H7 (cell line): ENCODE measurements at places on chromosomes 5 and 9.

- DNase-seq, result peak; percentile 61
These were observed 63.3 kb downstream of the FREM1 start for GRCh38 chr9:14846871-14847311.

- DNase-seq, result no peak
These were observed 37.8 kb downstream of the ASTN2 start for GRCh38 chr9:117377046-117377445.

GRCh38 chr9:22742401-22742800 lies 295.8 kb downstream of the DMRTA1 start:
- DNase-seq, result no peak

DNA sequence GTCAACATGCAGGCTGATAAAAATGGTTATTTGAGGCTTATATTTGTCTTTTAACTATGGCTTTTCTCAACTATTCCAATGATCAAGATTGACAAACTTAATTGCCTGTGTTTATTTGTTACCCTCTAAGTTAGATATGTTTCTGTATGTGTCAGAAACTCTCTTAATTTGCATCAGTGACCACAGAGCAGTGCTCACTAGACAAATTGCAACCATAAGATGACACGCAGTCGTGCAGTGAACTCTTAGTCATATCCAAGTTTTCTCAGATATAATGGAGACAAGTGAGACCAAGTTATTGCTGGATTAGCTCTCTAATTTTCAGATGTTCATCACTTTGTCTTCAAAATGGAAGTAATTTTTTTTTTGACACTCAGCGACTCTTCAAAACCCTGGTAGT lies 342.2 kb upstream of the RFX3 start:
- no peak for DNase-seq

DNA sequence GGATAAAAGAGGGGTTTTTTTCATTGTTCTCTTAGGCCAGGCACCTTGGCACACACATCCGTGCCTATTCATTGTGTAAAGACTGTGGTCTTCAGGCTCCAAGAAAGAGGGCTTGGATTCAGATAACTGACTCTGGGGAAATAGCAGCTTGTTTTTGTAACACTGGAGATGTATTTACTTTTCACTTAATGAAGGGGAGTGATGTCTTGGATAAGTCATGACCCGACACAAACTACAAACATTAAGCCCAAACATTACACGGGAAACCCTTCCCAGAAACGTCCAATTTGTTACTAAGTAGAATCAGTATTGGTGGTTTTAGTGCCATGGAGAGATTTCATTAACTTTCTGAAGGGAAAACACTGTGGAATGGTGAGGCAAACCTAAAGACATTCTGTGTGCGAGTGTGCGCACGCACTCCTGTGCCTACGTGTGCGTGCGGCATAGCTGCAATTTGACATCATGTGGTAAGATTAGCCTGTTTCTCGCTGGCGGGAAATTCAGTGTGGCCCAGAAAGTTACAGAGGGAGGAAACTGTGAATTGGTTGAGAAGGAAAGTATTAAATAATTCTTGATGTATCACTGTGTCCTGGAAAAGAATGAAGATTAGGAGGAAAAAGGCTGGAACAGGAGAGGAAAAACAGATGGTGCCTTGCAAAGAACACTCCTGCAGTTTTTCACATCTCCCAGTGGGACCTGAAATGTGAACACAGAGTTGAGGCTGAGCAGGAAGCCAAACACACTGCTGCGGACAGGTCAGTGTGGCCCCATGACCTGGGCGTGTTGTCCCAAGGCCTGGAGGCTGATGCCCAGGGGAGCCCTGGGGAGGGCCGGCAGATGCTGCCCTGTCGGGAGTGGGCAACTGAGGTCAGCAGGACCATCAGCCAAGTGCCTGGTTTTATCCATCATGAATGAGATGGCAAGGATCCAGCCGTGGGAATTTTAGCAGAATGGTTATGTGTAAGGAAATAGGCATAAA lies 108.5 kb downstream of the GAS1 start:
- DNase-seq, result no peak

DNA sequence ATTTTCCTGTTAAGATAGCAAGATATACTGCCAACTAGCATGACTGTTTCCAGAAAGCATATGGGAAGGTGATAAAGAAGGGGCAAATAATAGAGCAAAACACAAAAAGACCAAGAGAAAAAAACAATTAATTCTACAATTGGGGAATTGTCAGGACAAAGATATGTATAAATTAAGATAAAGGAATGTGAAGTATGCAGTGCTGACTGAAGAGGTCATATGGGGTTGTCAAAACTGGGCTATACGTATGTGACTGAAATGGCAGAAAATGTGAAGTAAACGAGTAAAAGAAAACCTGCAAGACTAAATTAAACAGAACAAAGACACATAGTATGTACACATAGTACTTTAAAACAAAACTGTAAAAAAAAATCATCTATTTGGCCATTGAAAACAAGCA lies 222.3 kb downstream of the ARL15 start:
- DNase-seq, result no peak

DNA sequence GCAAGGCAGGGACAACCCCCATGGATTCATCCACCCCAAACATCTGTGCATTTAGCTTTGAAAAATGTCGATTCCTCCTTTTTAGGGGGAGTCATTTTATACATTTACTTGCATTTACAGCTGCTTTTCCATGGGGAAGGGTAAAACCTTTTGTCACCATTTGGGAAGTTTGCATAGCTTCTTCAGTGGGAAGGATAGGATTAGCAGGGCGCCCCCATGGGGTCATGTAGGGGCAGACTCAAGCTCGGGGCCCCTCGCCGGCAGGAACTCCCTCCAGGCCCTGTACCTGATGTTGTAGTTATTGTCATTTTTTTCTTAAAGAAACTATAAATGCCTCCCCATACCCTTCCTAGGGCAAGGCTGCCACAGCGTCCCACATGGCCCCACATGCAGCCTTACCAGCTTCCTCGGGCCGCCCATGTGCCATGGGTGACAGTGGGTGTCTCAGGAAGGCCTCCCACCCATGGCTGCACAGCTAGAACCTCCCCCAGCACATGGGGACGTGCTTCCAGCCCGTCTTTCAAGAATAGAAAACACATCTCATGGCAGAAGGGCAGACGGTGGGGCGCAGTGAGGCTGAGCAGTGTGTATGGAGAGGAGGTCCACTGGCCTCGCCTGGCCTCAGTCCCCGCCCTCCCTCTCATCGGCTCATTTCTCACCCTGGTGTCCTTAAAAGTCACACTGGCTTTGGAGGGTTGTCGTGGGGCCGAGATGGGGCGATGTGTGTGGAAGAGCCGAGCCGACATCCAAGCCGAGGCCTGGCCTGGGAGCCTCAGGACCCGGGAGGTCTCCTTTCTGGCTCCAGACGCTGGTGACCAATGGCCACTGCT lies 76.1 kb upstream of the OTULINL start:
- peak; percentile 89 for DNase-seq

DNA sequence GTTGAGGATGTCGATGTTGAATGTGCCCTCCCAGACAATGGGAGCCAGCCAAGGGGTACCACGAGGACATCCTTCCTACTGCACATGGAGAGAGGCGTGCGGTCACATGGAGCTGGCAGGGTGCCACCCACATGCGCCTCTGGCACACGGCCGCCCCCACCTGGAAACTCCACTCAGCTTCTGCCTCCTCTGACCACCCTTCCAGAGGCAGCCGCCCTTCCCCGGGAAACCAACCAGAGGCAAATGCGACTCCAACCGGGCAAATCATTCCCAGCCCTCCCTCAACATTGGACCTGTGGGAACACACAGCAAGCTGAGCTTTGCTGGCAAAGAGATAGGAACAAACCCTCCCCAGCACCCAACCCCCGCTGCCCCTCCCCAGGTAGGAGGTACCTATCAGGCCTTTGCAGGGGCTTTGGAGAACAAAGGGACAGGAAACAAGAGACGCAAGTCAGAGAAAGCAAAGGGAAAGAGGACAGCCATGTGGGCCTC lies 17.5 kb downstream of the ABO start:
- DNase-seq, result peak; percentile 60

GRCh38 chr5:150489360-150490295 lies 18.3 kb upstream of the NDST1 start:
- peak; percentile 56 for DNase-seq

- no peak for DNase-seq
These were observed 151.0 kb downstream of the ENTREP1 start for GRCh38 chr9:69476016-69476415.

DNA sequence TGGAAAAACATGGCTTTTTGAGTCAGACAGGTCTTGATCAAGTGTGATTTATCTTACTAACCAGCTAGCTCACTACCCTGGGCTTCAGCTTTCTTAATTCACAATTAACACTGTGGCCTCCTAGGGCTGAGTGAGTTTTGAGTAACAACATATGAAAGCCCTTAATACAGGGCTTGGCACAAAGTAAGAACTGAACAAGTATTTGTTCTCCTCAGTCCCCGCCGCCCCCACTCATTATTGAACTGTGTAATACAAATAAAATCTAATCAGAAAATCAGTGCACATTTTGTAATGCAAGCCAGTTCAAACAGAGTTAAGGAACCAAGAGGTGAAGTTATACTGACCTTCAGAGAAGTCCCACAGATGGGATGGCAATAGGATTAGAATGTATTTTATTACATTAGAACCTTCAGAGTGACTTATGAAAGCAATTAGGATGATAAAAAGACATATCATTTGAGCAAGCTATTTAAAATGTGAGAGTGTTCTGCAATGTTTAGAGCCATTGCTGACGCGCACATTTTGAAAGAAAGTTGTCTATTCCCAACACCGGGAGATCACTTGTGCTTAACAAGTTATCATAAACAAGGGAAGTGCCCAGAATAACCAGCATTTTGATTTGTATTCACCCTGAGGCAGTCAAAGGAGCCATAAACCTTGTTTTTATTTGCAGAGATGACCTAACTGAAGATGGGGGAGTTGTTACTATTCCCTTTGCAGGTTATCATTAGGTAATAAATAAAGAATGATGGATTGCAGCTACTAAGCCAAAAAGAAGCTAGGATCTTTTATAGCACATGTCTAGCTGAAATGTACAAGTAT lies 19.4 kb downstream of the ADAMTS16 start:
- no peak for DNase-seq

GRCh38 chr9:136889858-136890257 lies 3.5 kb downstream of the TRAF2 start:
- DNase-seq, result no peak

DNA sequence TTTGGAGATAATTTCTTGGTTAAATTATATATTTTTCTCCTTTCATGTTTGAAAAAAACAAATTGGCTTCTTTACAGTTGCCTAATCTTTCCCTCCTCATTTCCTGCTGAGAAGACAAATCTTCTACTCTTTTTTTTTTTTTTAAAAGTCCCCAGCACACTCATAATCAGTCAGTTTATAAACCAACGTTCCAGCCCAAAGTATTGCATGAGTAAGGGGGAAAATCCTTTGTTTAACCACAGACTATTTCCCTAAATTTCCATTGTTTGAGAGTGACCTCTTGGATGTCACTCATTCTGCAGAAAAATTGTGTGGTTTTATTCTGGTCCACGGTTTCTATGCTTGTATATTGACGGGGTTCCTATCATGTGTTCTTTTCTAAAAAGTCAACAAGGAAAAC lies 55.1 kb upstream of the TLR4 start:
- no peak for DNase-seq

GRCh38 chr5:173688703-173689102 lies 72.3 kb upstream of the BOD1 start:
- no peak for DNase-seq

- no peak for DNase-seq
These were observed 166.1 kb downstream of the GNAQ start for GRCh38 chr9:77865385-77866047.

DNA sequence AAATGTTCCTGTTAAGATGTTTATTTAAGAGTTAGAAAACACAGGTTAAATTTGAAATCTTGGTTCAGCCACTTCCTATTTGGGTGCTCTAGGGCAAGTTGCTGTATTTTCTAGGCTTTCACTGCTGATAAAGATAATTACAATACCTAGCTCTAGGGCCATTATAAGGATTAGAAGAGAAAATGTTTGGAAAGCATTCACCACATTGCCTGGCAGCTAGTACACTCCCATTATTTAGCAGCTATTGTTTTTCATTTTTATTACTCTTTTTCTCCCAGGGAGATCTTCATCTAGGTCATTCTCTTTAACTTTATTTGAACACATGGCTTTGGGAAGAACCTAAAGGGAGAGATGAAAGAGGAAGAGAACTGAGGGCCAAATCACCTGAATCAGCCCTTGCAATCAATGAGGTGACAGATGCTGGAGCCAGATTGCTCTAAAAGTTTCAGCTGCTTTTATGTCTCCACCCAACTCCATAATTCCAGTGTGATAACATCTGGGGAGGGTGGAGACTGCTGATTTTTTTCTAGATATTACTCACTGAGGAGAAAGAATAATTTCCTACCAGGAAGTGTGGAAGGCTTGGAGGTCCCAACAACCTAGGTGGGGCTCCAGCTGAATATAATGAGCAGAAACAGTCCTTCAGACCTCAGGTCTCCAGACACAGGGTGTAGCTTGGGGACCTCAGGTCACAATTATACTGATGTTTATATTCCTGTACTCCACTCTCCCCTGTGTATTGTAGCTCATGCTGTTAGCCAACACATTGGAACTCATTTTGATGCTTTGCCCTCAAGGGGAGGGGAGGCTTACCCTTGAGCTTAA lies 640.0 kb downstream of the RAB3C start:
- DNase-seq, result no peak

GRCh38 chr9:93576258-93577077 lies at the start of gene PHF2:
TSS of gene PHF2 (plus strand) at chr9:93576584. CDS start at chr9:93576774, 190 bp downstream.
- DNase-seq, result peak; percentile 87

- DNase-seq, result no peak
These were observed 184.9 kb downstream of the PCSK1 start for GRCh38 chr5:96248131-96248530.

DNA sequence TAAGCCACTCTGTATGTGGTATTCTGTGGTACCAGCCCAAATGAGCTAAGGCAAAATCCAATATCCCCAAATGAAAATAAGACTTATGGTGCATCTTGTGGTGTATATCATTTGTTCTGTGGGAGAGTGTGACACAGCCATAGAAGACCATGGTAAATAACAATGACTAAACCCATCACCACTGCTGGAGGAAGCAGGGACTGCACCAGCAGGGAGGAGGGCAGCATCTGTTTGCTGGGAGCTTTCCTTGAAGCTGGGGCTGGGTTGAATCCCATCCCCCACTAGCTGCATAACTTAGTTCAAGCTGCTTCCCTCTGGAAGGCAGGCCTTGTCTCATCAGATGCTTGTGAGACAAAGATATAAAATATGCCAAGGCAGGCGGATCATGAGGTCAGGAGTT lies 14.2 kb downstream of the GADD45G start:
- DNase-seq, result peak; percentile 91

DNA sequence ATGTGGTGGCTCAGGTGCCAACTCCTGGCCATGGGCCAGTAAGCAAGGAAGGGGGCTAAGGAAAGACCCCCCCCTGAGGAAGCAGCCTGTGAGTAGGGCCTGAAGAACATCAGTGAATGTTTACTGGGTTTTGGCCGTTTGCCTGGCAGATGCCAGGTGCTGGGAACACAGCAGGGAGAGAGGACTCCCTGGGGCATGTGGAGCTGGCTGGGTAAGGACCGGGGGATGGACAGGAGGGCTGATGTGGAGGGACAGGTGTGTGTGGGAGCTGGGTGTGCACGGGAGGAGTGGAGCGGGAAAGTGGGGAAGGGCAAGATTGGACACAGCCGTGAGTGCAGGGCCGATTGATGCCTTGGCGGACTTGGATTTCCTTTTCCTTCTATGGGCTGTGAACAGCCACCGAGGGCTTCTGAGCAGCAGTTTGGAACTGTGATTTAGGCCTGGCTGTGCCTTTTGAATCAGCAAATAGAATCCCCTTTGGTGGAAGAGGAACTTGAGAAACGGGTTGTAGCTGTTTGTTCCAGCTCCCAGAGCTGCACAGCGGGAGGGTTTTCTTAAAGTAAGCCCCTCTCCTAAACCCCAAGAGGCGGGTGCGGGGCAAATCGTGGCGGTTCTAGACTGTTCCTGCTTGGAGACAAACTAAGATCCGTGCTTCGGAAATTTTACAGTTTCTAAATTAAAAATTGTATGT lies 3.1 kb downstream of the HMCN2 start:
- DNase-seq, result peak; percentile 81
